ENCODE measurements at places on chromosomes 12 and 14.

- DNase-seq = no peak
These were observed 9.4 kb downstream of the SPRYD3 start for GRCh38 chr12:53069621-53070410.

- DNase-seq = no peak
These were observed 1.0 kb downstream of the SMARCD1 start for GRCh38 chr12:50086148-50086547.

GRCh38 chr12:117011988-117012805, 87.0 kb downstream of the TESC start:
- DNase-seq = no peak

DNA sequence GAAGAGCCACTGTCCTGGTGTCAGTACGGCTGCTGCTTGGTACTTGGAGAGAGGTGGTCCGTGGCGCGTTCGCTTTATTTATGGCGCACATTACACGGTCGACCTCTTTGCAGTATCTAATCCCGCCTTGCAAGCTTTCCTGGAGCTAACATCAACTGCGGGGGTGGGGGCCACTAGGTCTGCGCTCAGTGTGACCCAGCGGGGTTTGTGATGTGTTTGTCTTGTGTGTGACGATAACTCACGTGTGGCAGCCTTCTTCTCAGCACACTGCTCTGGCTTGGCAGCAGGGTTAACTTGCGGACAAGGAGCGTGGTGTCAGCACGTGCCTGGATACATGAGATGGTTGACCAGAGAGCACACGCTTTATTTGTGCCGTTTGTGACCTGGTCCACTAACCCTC, 122.2 kb upstream of the RTL1 start:
- DNase-seq = no peak

- no peak for DNase-seq
These were observed 286.4 kb upstream of the TMEM132C start for GRCh38 chr12:127980585-127980984.

- DNase-seq = peak; percentile 93
These were observed at the start of gene PYM1 for GRCh38 chr12:55927588-55928502. PYM1 (minus strand) TSS chr12:55927894; CDS start chr12:55927761, 133 bp downstream.

- no peak for DNase-seq
These were observed 13.5 kb upstream of the PDZRN4 start for GRCh38 chr12:41174602-41175001.

DNA sequence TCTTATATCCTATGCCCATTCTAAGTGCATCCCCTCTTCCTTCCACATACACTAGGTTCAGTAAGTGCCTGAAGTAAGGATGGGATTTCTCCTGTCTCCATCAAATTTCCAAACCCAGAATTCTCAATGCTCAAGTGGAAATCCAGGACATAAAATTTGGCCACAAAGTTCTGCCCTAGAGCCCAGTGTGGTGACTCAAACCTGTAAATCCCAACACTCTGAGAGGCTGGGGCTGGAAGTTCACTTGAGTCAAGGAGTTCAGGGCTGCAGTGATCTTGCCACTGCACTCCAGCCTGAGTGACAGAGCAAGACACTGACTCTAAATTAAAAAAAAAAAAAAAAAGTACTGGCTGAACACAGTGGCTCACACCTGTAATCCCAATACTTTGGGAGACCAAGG, 4.5 kb upstream of the ARF3 start:
- no peak for DNase-seq

DNA sequence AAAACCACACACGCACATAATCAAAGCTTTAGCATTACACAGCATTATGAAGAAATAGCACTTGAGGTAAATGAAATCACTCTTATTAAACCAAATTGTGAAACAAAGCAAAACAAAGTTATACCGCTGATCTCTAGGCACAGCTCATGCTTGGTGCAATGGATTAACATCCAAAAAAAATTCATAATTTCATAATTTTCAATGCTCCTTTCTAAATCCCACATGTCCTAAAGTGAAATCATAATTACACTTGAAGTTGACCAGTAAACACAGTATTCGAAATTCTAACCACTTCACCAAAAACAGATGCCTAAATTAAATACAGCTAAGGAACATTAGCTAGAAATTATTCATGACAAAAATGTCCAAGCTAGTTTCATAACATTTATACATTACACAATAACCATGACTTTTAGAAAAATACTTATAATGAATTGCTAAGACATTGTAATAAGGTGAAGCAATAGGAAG, 1.5 kb downstream of the MLH3 start:
- no peak for DNase-seq

GRCh38 chr14:96635850-96636249, 133.7 kb downstream of the PAPOLA start:
- no peak for DNase-seq

- no peak for DNase-seq
These were observed 31.7 kb downstream of the GALNT4 start for GRCh38 chr12:89492883-89493282.
